ENCODE measurements at places on chromosomes 6 and 20.
A peak's percentile ranks its signal among the peaks of the same experiment; 100 is the strongest.

- DNase-seq, result no peak
Measured at GRCh38 chr6:125797120-125797885, 6.5 kb downstream of the NCOA7 start.

DNA sequence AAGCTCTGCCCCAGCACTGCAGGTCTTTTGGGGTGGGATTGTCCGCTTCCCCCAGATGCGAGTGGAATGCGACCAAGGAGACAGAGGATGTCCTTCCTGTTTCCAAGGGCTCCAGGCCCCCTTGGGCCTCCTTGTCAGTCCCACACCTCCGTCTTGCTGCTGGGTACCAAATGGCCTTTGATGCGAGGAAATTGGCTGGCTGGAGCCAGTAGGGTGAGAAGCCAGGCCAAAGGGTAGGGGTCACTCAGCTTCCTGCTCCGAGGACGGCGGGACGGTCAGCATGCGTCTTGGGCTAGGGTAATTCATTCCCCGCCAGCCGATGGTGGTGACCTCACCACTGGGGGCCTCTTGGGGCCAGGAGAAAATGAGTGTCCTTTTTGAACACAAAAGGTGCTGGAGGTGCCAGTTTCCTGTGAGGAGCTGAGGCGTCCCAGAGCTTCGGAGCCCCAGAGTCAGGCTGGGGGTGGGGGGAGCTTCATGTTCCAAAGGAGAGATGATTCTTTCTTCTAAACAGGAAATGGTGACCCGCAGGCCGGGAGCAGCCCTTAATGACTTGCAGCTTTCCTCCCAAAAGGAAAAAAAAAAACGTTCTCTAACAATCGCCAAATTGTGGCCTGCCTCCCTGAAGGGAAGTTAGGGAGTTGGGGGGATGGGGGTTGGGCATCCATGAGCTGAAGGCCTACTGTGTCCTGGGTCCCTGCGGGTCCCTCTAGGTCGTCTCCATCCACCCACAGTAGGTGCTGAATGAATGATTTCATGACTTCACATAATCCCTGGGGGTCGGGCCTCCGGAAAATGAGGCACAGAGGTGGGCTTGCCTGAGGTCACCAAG is 6.7 kb downstream of the SNAI1 start:
- no peak for DNase-seq

DNA sequence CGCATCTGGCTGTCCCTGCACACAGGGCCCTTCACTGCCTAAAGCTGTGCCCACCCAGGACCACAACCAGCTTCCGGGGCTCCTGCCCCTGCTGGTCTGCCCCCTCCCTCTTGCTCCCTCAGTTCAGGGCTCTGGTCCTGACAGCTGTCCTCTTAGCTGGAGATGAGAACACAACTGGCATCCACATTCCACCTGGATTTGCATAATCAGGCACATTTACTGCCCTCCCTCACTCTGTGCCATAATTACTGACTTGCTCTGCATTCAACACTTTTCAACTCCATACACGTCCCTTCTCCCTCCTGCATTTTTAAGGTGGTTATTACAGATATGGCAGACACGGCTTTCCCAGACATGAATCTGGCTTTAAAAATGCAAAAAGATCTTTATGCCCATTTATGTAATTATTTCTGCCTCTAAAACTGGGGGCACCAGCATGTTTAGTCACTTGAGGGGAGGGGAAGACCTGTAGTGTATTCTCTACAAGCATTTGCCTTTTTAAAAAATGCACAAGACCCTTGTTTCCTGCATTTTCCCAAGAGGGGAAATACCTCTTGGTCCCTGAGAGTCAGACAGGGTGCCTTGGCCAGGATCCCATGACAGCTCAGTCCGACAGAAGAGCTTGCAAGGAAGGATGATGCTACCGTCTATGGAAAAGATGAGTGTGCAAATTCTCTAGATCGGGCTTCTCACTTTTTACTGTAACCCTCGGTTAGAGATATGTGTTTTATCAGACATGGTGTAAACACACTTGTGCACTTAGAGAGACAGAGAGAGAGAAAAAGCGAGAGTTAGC is 401.8 kb downstream of the PREX1 start:
- DNase-seq, result no peak

- peak; percentile 59 for DNase-seq
Measured at GRCh38 chr6:28923318-28924102, at the start of gene TRIM27. TRIM27 (minus strand) TSS chr6:28923985; CDS start chr6:28923632, 353 bp downstream.

DNA sequence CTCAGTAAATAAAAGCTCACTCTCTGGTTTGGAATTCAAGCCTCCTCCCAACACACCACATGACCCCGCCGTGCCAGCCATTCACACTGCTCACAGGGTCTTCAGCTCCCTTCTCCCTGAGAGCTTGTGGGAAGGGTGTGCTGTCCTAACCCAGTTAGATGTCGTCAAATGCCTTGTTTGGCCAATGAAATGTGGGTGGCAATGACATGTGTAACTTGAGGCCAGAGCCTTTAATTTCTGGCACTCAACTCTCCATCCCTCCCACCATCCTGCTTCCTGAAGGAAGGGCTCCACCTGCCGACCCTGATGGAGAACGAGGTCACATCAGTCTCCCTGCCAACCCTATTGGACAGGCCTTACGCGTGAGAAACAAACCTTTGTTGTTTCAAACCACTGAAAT is 224.5 kb upstream of the AGPAT4 start:
- DNase-seq, result no peak

DNA sequence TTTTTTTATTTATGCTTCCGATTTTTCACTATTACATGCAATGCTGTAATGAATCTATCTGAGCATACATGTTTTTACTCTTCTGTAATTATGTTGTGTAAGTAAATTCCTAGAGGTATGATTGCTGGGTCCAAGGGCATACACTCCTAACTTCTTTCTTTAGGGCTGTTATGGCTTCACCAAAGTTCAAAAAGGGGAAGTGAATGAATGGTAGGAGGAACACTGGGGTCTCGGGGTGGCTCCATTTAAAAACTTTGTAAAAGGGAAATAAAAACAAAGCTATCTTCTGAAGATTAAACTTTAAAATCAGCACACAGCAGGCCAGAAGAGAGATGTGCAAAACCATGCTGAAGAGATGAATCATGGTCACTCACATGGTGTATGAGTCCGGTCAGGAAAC is 289.1 kb upstream of the SUPT3H start:
- DNase-seq, result no peak

GRCh38 chr6:3816251-3816650 is 32.9 kb upstream of the FAM50B start:
- DNase-seq, result no peak

- no peak for DNase-seq
Measured at GRCh38 chr20:63062188-63063140, 55.7 kb upstream of the BHLHE23 start.

GRCh38 chr6:5123296-5124143 is 38.4 kb downstream of the PPP1R3G start:
- DNase-seq, result no peak

DNA sequence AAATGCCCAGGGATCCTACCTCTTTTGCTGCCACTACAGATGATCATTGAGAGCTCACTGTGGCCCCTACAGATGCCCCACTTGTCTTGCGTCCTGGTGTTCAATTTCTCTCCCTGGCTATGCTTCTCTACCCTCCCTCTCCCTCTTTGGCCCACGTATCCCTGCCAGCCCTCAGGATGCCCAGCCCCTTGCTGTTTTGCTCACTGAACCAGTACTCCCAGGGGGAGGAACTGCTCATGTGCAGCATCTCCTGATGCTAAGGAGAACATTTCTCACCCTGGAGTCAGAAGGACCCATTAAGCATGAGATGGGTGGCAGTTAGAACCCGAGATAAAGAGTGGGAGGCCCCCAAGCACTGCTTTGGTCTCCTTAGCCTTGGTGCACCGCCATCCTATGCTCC is at the start of gene WFDC9:
WFDC9 (minus strand) TSS at position 101 of the 400 bp plus-strand sequence. CDS start 21,103 bp downstream, outside the sequence.
- no peak for DNase-seq

DNA sequence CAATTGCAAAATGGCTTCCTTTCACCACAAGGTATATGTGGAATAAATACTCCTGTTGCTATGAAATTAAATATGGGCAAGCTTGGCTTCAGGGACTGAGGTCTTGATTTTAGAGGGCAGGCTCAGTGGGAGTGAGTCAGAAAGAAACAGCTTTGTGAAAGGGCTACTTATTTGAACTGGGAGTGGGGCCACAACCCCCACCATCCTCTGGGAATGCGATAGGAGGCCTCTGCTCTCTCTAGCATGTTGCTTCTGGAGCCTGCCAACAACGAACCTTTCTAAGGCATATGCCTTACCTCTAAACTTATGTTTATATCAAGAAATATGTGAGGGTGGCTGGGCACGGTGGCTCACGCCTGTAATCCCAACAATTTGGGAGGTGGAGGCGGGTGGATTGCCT is 149.7 kb downstream of the LRRC1 start:
- no peak for DNase-seq

GRCh38 chr6:52566853-52567279 is 10.0 kb downstream of the TRAM2 start:
- no peak for DNase-seq

- no peak for DNase-seq
Measured at GRCh38 chr20:47765691-47766594, 19.3 kb downstream of the SULF2 start.

DNA sequence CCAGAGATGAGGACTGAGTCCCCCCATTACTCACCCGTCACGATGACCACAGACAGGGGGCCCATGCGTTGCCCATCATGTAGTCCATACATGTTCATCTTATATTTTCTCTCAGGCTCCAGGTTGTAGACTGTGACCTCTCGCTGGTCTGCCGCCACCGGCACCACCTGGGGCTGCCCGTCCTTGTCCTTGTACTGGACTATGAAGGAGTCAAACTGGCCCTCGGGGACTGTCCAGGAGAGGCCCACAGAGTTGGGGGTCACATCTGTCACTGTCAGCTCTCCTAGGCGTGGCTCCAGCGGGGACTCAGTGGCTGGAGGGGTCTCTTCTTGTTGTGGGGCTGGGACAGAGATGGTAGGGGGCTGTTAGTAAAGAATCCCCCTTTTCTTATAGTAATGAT is 35.4 kb downstream of the CYP21A2 start:
- DNase-seq, result no peak

GRCh38 chr6:158257425-158257759 is 54.9 kb upstream of the TULP4 start:
- DNase-seq, result no peak

DNA sequence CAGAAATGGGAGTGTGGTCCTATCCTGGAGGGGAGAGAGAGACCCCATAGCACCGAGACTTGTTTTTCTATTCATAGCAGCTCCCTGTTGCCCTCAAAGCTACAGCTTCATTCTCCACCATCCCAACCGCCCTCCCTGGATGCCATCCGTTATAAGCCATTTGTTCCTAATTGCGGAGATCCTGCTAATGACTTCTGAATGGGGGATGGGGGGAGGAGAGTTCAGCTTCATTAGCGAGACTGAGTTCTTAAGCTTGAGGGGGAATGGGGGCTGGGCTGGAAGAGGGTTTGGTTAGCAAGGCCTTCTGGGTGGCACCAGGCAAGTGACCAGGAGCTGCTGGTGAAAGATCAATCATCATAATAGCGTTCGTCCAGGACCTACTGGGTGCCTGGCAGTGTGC is 27.1 kb downstream of the FOXP4 start:
- no peak for DNase-seq

- no peak for DNase-seq
Measured at GRCh38 chr6:71420095-71420692, 131.6 kb downstream of the OGFRL1 start.

- DNase-seq, result no peak
Measured at GRCh38 chr20:61303675-61304074, 51.6 kb downstream of the CDH4 start.

DNA sequence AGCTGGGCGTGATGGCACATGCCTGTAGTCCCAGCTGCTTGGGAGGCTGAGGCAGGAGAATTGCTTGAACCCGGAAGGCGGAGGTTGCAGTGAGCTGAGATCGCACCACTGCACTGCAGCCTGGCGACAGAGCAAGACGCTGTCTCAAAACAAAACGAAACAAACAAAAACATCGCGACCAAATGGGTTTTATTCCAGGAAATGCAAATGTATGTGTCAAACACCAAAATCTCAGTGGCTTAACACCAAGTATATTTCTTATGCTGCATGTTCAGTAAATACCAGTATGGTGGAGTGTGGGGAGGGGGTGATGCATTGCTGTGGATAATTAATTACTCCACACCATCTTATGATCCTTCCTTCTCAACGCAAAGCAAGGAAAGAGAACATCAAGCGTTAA is 28.1 kb downstream of the ACTR5 start:
- no peak for DNase-seq

GRCh38 chr6:5707281-5708045 is 299.3 kb downstream of the NRN1 start:
- no peak for DNase-seq

- DNase-seq, result no peak
Measured at GRCh38 chr6:99362678-99363268, 13.3 kb upstream of the FAXC start.

- no peak for DNase-seq
Measured at GRCh38 chr6:44271406-44271723, 1.1 kb downstream of the TMEM151B start.

- no peak for DNase-seq
Measured at GRCh38 chr20:26135325-26136110, 438.9 kb upstream of the ZNF337 start.

- no peak for DNase-seq
Measured at GRCh38 chr6:6401401-6401800, 80.9 kb upstream of the F13A1 start.

DNA sequence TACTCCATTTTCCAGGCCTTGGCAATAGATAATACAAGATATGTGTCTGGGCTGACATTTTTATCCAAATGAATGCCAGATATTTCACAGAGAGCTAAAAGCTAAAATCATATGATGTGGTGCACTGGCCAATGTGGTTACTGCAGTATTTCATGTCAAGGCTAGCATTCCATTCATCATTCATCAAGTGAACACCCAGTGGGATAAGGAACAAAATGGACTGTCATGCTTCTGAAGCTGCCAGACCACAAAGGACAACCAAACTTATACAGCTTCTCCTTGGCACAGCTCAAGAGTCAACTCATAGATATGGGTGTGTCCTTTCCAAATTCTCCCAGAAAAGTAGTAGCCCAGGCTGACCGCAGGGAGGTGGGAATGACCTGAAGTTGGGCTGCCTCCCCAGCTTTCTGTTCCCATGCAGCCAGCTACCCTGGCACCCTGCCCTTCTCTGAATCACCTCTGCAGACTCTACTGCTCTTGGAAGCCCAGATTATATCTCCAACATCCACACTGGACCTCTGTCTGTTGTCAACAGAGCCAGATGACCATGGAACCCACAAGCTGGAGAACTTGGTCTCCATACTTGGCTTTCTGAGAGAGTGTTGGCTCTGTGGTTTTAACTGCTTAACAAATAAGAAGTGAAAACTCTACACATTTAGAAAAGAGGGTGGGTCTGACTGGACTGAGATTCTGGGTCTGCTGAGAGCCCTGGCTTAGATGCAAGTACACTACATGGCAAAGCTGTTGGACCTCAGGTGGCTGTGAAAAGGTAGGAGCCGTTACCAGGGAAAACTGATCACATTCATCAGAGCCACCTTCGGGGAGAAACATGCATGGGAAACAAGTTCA is 122.8 kb downstream of the ALDH8A1 start:
- no peak for DNase-seq

All from T-helper 22 cell (primary cell).